ENCODE measurements at places on chromosomes 11 and 22. TPM values are rescaled to one million over a fixed set of nuclear protein-coding genes. Genes with fewer than 3 reads are reported as not detected.
A peak's percentile ranks its signal among the peaks of the same experiment; 100 is the strongest.

The TMEM179B gene
- 51.8 TPM for total RNA-seq

The ADAMTS8 gene
- not detected for total RNA-seq

The UPK3A gene
- total RNA-seq: not detected

The CREB3L1 gene
- 15.4 TPM for total RNA-seq

The GPR83 gene
- not detected for total RNA-seq

The SMTNL1 gene
- total RNA-seq: not detected

The C11orf86 gene
- total RNA-seq: not detected

The NXPE4 gene
- total RNA-seq: not detected

The ZNF214 gene
- 2.3 TPM for total RNA-seq

The LMO2 gene
- total RNA-seq: 0.98 TPM

The APLNR gene
- 0.03 TPM for total RNA-seq

The TREH gene
- 0.05 TPM for total RNA-seq

GRCh38 chr22:19607192-19608002, 83.2 kb upstream of the CLDN5 start:
- no peak for DNase-seq

GRCh38 chr11:1942558-1943260, 4.4 kb upstream of the MRPL23 start:
- DNase-seq: no peak

DNA sequence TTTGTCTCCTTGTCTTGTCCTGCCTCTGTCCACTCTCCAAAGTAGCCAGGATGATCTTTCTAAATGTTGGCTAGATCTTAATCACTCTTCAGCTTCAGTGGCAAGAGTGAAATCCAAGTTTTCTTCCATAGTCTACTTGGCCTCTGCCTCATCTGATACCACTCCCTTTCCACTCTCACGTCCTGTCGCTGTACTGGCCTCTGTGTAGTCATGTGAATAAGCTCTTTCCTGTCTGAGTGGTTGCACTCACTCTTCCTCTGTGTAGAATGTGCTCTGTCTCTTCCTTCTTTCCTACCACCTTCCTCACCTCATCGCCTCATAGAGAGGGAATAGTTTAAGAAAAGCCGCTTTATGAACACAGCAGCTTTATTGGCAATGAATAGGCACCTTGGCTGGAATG, 86.5 kb downstream of the WNT11 start:
- DNase-seq: no peak

DNA sequence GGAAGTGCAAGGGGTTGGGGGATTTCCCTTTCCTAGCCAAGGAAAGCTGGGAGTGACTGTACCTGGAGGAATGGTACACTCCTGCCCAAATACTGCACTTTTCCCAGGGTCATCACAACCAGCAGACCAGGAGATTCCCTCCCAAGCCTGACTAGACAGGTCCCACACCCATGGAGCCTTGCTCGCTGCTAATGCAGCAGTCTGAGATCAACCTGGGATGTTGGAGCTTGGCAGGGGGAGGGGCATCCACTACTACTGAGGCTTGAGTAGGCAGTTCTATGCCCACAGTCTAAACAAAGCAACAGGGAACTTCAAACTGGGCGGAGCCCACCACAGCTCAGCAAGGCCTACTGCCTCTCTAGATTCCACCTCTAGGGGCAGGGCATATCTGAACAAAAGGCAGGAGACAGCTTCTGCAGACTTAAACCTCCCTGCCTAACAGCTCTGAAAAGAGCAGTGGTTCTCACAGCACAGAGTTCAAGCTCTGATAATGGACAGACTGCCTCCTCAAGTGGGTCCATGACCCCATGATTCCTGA, 58.5 kb downstream of the SLC22A9 start:
- DNase-seq: no peak

DNA sequence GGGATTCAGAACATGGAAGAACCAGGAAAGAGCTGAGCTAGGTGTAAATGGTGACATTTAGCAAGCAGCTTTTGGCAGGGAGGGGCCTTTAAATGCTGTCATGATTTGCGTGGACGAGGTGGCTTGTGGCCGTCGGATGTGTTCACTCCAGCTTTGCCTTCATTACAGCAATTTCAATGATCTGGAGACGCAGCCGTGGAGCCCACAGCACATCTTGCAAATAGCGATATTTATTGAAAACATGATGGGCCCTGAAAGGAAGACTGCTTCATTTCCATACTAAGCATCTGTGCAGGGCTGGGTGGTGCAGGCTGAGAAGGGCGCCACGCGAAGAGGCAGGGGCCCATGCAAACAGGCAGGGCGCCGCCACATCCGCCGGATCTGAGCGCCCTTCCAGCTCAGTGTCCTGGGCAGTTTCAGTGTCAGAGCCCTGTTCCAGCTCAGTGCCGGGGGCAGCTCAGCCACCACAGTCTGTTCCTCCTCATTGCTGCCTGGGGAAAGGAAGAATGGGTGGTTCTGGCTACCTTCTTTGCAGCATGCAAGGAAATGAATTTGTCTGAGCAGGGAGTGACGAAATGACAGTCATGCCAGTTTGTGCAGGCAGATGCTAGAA, 111.1 kb upstream of the TTC12 start:
- no peak for DNase-seq

GRCh38 chr11:57979532-57980079, 44.1 kb upstream of the OR9Q1 start:
- no peak for DNase-seq

DNA sequence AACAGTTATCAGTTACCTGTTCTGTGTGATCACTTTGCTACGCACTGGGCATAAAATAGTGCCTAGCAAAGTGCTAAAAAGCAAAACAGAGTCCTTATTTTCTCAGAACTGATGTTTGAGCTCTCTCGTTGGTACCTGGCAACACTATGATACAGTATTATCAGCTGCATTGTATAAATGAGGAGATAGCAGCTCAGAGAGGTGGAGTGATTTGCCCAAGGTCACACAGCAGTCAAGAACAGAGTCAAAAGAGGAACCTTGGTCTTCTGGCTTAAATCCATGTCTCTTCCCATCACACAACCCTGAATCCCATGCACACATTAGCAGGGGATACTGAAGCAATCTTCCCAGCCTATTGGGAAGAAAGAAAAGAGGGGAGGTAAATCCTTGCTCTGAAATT, 580.5 kb downstream of the SOX6 start:
- no peak for DNase-seq

GRCh38 chr11:131300439-131300717, 70.0 kb upstream of the NTM start:
- no peak for DNase-seq

DNA sequence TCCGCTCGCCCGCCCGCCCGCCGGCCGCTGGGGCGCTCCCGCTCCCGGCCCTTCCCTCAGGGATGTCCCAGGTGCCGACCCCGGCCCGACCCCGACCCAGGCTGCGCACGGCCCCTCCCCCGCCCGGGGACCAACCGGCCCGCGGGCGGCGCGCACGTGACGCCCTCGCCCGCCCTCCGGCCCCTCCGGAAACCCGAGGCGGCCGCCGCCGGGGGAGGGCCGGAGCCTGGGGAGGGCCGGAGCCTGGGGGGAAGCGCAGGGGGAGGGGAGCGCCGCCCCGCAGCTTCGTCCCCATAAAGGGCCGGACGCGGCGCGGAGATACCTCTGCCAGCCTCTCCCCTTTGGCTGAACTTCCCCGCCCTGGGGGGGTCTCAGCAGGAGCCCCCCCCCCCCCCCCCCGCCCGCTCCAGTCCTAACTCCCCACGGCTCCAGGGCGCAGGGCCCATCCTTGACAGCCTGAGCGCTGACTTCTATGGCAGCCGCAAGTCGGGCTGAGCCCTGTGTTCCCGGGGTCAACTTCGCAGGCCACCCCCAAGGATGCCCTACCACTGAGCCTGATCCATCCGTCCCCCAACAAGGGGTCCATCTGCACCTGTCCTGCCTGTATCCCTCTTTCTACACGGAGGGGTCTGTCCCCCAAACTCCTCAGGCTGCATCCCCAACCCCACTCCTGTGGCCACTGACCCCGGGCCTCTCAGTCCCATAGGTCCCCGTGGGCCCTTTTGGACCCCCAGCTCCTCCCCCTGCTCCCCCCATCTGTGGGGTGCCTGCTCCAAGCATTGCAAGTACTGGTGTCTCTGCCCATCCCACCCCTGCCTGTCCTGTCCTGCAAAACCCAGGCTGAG, at the start of gene MAPK12:
Gene MAPK12, minus strand, starts transcription at position 69 of the 845 bp plus-strand sequence. CDS start 174 bp downstream, outside the sequence.
- DNase-seq: no peak

DNA sequence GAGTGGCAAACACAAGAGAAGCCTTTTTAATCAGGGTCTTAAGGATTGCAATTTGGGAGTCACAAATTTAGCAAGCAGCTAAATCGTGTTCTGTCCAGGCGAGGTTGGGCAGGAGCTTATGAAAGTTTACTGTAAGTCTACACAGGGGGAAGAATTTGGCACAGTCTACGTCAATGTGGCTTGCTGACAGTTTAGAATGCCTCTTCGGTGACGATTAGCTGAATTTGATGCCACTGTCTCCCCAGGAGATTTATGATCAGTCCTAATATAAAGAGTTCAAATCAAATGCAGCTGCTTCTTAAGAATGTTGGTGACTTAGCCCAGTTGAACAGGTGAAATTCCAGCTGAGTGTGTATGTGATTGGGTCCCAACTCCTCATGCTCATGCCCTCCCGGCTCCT, 114.1 kb upstream of the CLPB start:
- no peak for DNase-seq

DNA sequence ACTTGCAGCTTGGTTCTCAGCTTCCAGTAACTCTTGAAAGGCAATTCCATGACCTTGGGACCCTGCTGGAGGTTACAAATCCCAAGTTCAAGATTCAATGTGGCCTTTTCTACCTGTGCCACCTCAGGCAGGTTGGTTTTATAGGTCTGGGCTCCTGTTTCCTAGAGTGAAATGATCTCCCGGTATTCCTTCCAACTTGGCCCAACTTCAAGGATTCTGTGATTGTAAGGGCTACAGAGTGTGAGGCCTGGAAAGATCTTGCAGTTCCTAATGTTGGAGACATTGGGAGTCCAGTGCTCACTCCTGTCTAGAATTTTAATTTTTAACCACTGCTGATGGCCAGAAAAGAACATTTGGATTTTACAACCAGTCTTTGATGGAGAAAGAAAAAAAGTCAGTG, 91.6 kb downstream of the LDLRAD3 start:
- DNase-seq: no peak

DNA sequence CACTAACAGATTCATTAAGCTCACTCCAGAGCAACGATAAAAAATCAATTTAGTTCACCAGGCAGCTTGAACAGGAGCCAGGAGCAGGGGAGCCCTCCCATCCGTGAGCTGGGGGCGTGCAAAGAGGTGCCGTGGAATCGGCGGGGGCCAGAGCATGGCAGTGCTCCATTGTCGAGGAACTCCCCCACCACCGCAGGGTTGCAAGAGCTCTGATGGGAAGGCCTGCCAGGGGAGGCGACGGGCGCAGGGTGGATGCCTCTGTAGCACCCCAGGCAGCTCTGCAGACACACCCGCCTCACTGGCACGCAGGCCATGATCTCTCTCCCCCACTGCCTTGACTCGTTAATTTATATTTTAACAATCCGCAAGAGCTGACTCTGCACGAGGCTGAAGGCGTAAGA, 433.2 kb downstream of the MIAT start:
- no peak for DNase-seq

DNA sequence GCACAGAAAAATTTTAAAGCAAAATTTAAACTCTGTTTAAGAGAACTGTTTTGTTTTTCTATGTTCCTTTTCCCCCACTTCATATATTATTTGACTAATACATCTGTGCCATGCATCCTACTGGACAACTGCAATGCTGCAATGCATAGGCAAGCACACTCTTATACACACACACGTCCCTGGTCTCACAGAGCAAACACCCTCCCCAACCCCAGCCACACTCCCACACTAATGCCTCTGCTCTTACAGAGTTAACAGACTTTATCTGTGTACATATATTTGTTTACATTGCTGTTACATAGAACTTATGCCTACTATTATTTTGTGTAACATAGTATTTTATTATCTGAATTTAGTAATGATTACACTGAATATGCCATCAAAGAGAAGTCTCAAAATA, 25.5 kb upstream of the CTSC start:
- no peak for DNase-seq

- peak; percentile 50 for DNase-seq
These were observed 648 bp downstream of the PAFAH1B2 start for GRCh38 chr11:117144477-117145392.

DNA sequence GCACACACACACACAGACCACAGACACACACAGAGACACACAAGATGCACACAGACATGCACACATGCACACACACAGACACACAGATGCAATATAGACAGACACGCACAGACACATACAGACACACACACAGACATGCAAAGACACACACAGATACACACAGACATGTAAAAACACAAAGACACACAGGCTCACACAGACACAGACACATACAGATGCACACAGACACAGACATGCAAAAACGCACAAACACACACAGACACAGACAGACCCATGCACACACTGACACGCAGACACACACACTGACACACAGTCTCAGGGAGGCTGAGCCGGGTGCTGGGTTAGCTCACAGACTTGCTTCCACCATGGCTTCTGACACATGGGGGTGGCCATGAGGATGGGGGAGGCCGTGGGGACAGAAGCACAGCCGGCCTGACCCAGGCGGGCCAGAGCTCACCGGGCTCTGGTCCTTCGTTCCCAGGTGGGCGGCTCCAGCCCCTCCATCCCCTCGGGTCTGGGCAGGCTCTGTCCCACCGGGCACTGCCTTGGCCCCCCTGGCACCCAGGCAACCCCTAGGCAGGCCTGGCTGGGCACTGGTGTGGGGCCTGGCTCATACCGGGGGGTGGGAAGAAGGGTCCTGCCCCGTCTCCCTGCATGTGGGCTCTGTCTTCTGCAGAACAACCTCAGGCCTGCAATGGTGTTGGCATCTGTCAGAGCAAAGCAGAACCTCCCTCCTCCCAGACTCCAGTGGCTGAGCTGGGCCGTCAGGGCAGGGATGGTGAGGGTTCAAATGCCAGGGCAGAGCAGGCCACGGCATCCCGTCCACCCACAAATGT, 1489.5 kb downstream of the BRD1 start:
- DNase-seq: no peak

- no peak for DNase-seq
These were observed 11.7 kb upstream of the SOX10 start for GRCh38 chr22:37996079-37996478.

GRCh38 chr22:37196539-37197450, 8.7 kb upstream of the C1QTNF6 start:
- peak; percentile 68 for DNase-seq

DNA sequence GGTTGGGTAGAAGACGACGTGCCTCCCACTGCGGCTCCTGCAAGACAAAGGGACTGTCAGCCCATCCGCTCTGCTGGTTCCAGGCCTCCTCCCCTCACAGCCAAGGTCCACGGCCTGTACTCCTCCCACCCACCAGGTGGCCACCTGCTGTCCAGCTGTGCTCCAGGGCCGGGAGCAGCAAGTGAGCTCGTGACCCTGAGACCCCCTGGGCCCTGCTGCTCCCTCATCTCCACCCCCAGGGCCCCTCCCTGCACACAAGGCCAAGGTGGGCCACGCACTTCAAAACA, 27.4 kb downstream of the TSPAN4 start:
- no peak for DNase-seq

- peak; percentile 85 for DNase-seq
These were observed 26.9 kb downstream of the SUSD2 start for GRCh38 chr22:24208012-24208749.

Measured in A172 (cell line).